ENCODE measurements at places on chromosomes 7 and 10.

DNA sequence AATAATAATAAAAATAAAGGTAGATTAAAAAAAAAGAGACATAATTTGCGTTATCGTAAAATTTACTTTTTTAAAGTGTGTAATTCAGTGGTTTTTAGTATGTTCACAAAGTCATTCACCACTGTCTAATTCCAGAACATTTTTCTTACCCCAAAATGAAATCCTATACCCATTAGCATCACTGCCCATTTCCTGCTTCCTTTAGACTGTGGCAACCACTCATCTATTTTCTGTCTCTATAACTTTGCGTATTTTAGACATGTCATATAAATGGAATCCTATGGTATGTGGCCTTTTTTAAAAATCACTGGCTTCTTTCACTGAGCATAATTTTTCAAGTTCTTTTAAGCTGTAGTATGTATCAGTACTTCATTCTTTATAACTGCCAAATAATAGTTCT, 53.6 kb downstream of the KAT6B start:
- DNase-seq: no peak

GRCh38 chr7:122430710-122431109, 126.2 kb upstream of the FEZF1 start:
- no peak for DNase-seq

DNA sequence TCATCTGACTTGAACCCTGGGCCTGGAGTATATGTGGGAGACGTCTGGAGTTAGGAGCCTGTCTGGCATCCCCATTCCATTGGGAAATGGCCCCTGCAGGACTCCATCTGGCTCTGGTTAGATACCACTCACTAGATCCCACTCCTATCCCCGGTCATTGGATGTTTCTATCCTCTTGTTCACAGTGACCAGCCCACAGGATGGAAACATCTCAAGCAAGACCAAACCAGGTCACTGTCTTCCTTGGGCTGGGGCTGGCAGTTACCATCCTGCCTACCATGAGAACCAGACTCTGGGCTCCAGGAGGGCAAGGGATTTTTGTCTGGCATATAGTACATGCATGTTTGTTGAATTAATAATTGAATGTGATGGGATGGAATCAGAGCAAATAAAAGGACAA, 415.7 kb downstream of the GRID1 start:
- DNase-seq: no peak

- no peak for DNase-seq
Measured at GRCh38 chr10:34403512-34403911, 411.6 kb downstream of the PARD3 start.

DNA sequence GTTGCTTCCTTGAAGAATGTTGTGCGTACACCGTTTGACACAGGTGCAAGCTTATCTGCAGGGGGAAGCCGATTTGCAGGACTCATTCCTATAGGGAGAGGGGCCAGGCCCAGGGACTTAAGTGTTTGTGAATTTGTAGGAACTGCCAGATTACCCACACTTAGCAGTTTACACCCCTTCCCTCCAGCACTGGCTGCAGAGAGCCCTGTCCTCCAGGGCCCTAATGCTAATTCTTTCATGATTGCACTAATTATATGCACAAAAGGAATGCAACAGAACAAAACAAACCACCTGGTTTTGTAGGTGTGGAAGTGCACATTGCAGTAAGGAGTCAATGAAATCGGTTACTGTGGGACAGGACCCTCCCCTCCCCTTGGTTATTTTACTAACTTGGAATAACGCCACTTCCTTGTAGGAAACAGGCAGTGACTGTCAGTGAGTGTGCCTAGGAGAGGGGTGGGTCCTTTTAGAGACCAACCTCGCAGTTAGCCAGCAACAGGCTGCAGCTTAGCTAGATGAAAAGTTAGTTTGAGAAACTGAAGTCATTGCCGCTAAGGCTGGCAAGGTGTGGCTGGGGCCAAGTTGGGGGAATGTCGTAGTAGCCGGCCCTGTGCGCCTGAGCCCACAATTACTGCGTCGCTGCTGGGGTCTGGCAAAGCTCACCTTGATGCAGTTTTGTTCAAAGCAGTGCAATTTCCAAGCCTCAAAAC, 60.6 kb downstream of the CUX1 start:
- no peak for DNase-seq

GRCh38 chr10:123988694-123989093, 97.1 kb upstream of the CPXM2 start:
- no peak for DNase-seq

- DNase-seq: no peak
Measured at GRCh38 chr10:102302611-102303010, 57.3 kb downstream of the GBF1 start.

- no peak for DNase-seq
Measured at GRCh38 chr10:30231709-30232108, 117.4 kb downstream of the MTPAP start.

DNA sequence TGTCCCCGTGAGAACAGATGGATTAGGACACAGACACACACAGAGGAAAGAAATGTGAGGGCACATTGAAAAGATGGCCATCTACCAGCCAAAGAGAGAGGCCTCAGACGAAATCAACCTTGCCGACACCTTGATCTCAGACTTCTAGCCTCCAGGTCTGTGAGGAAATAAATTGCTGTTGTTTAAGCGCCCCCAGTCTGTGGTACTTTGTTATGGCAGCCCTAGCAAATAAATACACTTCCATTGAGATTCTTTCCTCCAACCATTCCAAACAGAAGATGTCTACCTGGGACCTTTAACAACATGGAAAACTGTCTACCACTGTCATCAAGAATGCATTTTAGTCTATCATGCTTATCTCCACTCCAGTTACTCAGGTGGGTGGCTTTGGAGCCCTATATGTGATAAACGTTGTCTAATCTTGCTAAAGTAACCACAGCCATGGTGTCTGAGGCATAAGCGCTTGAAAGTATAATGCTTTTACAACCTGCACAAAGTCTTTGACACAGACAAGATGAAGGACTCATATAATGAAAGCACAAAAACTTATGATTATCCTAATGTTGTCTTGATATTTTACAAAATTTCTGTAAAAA, 244.3 kb downstream of the MTERF1 start:
- no peak for DNase-seq

Measured in NCI-H1105 (cell line).